IMR-90 (cell line): ENCODE measurements at places on chromosomes 1 and 21. TPM values are rescaled to one million over a fixed set of nuclear protein-coding genes. Genes with fewer than 3 reads are reported as not detected.

Gene IVL
- polyA plus RNA-seq = not detected in 2 replicates

Gene FCGR3B
- not detected in 2 replicates for polyA plus RNA-seq

Gene SPATA21
- polyA plus RNA-seq = not detected in 2 replicates

Gene FAM110D
- polyA plus RNA-seq = not detected in 2 replicates
